Renal pelvis (tissue), 12 donors: ENCODE measurements at places on chromosomes 1 and 21. TPM values are rescaled to one million over a fixed set of nuclear protein-coding genes. Genes with fewer than 3 reads are reported as not detected.

Gene MFAP2
- 233 TPM for polyA plus RNA-seq

Gene SMCP
- not detected for polyA plus RNA-seq

Gene OR2AK2
- polyA plus RNA-seq = not detected

Gene MPZ
- polyA plus RNA-seq = 6.7 TPM

Gene PRDM15
- polyA plus RNA-seq = 8.1 TPM

Gene CFHR1
- 0.29 TPM for polyA plus RNA-seq

Gene PAQR6
- 5.0 TPM for polyA plus RNA-seq

DNA sequence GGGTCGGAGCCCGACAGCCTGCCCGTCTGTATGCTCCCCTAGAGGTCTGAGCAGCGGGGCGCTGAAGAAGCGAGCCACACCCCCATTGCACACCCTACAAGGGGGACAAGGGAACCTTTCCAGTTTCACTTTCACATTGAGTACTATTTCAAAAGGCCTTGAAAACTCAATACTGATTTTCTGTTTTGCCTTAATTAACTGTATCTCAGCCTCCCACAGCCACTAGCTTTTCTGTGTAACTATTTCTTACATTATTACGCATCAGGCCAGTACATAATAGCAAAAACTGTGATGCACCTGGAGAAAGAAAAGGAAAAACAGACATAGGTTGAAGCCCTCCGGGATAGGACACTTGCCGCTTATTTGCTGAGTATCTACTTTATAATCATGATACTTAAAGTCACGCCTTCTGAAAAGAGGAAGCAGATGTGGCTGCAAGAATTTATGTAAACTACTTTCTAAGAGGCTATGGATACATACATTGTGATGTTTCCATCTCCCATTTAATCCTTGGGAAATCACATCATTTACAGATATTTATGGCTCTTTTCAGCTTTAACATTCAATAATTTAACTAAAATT is 1719.5 kb downstream of the MRPL39 start:
- no peak for DNase-seq

DNA sequence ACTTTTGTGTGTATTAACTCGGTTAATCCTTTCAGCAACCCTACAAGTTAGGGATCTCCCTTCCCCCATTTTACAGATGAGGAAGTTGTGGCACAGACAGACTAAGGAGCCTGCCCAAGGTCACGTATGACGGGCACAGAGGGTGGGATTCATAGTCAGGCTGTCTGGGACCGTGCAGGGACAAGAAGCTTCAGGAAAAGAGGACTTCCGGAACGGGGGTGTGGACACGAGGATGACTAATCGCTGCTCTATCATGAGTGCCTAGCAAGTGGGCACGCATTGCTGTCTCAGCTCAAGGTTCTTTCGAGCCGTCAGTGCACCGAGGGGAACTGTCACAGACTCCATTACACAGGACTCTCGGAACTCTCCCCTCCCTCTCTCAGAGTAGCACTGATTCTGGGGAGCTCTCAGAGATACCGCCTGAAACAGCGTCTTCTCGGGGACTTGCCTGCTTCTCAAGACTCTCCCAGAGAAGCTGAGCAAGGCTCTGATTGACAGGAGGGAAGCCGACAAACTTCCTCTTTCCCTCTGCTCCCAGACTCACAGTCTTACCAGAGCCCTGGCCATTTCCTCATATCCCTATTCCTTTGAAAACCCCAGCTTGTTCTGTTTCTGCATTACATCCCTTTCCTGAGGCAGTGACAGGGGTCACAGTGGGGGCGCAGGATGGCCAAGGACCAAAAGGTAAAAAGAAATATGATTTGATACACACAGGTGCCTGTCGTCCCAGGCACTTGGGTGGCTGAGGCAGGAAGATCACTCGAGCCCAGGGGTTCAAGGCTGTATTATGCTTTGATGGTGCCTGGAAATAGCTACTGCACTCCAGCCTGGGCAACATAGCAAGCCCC is 14.4 kb downstream of the FHAD1 start:
- DNase-seq = no peak

DNA sequence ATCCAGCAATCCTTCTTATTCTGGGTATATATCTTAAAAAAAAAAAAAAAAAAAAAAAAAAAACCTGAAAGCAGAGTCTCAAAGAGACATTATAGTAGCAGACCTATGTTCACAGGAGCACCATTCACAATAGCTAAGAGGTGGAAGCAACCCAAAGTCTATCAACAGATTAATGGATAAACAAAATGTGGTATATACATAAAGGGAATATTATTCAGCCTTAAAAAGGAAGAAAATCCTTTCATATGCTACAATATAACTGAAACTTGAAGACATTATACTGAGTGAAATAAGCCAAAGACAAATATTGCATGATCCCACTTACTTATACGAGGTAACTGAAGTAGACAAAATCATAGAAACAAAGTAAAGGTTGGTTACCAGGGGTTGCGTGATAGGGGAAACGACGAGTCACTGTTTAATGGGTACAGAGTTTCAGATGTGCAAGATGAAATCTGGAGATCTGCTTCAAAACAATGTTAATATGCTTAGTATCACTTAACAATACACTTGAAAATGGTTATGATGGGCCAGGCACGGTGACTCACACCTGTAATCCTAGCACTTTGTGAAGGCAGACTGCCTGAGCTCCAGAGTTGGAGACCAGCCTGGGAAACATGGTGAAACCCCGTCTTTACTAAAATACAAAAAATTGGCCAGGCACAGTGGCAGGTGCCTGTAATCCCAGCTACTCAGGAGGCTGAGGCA is 29.5 kb downstream of the PIK3R3 start:
- no peak for DNase-seq

DNA sequence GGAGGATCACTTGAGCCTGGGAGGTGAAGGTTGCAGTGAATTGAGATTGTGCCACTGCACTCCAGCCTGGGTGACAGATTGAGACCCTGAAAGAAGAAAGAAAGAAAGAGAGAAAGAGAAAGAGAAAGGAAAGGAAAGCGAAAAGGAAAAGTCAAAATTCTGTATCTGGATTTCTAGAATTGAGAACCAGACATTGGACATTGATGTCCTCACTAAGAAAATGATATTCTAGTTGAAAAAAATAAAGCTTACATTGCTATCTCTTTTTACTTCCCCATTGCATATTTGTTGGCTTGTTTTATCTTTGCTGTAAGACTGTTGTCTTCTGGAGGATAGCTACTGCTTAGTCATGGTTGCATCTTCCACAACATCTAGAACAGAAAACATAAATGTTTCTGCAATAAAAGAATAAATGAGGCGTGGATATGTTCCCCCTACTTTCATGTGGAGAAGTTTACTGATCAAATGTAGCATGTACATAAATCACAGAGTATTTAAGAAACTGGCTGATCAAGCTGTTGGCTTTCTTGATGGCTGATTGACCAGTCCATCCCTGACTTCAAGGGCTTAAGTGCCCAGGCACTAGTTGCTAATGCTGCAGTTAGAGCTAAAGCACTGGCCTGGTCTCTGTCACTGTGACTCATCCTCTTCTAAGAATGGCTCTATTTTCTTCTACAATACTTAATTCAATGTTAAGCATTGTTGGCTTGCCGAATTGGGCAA is 17.7 kb downstream of the CD53 start:
- no peak for DNase-seq

GRCh38 chr1:181390410-181391077 is 92.8 kb upstream of the CACNA1E start:
- no peak for DNase-seq

GRCh38 chr1:79711001-79711431 is 704.5 kb upstream of the ADGRL4 start:
- no peak for DNase-seq

- no peak for DNase-seq
Measured at GRCh38 chr1:18547460-18547859, 66.7 kb downstream of the KLHDC7A start.

DNA sequence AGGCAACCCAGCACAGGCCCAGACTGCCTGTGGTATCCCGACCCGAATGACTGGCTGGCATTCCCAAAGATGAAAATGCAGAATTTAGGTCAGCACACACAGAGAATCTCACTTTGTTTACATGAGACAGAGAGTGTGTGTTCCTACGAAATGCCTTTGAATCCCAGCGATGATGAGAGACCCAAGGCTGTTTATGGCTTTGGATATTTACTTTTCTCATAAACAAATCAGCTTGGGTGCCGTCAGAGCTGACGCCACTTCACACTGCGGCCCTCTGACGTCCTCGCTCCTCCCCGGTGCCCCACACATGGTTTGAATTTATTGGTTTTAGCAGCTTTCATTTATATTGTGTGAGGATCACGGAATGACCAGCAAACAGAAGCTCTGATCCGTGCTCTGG is 18.7 kb downstream of the TRABD2B start:
- DNase-seq = no peak

DNA sequence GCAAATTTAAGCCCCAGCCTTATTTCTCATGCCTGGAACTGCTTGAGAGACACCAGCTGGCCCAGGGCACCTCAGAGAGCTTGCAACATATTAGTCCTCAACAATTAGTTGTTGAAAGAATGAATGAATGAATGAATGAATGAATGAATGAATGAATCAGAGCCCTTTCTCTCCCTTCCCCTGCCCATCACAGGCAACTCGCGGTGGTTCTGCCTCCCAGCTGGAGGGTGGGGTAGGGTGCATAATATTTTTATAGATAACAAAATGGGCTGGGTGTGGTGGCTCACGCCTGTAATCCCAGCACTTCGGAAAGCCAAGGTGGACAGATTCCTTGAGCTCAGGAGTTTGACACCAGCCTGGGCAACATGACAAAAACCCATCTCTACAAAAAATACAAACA is 110.1 kb downstream of the CCDC185 start:
- DNase-seq = no peak

DNA sequence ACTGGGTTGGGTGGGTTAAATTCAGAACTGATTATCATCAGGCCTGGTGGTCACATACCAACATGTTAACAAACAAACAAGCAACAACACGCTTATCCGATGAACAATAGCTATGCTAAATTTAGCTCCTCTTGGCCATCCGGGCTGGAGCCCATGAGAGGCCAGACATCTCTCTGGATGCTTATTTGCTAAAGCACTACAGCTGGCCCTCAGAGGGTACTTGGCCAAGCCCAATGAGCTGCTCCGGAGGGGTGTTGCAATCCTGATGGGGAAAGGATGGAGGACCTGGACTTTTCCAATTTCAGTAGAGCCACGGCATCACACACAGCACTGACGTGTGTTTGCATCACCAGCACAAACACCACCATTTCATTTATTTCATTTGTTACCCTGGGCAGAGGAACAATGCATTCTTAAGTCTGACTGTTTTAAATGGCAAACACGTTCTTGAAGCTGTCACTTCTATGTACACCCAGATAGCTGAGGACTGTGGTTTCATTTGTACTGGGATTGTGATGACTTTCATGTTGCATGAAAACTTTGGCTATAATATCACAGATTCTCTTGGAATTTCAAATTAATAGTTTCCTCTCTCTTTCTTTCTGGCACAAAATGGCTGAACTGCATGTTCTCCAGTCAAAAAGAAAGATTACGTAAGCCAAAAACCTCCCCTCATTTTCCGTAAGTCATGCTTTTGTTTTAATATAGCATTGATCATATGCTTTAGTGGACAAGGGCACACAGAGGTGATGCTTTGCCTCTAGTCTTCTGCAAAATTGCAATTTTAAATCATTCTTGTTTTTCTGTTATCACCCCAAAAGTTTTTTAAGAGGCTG is 359.8 kb upstream of the KAZN start:
- DNase-seq = no peak

DNA sequence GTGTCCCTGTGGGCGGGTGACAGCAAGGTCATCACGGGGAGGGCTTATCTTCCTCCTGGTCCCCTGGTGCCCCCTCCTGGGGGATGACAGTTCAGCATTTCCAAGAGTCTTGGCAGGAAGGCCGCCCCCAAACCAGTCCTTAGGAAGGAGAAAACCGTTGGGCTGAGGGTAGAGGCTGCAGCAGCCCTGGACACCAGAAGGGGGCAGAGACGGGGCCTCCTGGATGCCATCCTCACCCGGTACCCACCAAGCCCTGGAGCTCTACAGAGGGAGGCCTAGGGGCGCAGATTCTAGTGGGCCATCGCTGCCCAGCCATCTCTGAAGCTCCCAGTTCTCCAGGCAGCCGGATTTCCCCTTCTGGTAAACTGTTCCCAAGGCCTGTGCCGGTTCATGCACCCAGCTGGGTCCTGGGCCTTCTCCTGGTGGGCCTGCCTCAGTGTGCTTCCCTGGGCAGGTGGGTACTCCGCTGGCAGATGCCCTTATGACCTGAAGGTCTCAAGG is 14.8 kb upstream of the ZNF669 start:
- no peak for DNase-seq

DNA sequence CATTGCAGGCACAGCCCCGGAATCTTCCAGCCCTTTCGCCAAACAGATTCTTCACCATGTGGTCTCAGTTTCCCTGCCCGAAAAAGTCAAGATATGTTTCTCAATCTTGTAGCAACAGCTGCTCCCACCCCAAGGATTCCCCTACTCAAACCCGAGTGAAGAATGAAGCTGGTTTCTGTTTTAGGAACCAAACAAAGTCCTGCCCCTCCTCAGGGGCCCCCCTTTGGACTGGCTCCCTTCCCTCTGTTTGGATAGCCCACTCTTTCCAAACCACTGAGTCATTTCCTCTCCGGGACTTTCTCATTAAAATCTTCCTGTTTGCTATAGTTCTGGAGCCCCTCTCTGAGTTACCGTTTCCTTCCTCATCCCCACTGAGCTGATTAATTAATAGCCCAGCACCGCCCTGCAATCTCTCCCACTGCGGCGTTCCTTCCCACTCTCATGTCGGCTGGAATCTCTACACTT is 100.9 kb downstream of the TSEN15 start:
- no peak for DNase-seq

- no peak for DNase-seq
Measured at GRCh38 chr1:153119491-153119971, 6.2 kb upstream of the SPRR2F start.

- no peak for DNase-seq
Measured at GRCh38 chr1:111976842-111977241, 12.6 kb downstream of the KCND3 start.

DNA sequence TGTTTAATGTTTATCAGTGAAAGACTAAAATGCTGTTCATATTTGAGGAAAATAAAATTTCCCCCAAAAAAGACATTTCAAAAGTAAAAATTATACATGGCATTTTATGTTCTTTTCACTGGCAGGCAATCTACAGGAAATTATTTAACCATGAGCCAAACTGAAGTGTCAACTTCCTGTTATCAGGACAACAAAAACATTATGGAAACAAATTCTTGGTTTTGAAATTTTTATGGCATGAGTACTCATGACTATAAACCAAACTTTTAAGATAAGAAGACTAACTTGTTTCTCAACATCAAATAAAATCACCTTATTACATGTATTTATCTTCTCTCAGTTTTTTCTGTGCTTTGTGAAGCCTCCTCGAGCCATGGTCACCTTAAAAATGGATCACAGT is 698.6 kb downstream of the LTN1 start:
- no peak for DNase-seq

- no peak for DNase-seq
Measured at GRCh38 chr1:222739929-222740328, 2.9 kb downstream of the FAM177B start.

- no peak for DNase-seq
Measured at GRCh38 chr1:2412773-2413494, 570 bp upstream of the PEX10 start.

DNA sequence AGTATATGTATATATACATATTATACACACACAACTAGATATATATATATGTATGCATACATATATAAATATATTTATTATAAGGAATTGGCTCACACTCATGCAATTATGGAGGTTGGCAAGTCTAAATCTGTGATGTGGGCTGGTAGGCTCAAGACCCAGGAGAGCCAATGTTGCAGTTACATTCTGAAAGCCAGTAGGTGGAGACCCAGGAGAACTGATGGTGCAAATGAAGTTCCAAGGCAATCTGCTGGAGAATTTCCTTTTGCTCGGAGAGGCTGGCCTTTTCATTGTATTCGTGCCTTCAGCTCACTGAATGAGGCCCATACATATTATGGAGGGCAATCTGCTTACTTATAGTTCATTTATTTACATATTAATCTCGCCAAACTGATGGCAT is 9.4 kb downstream of the IVL start:
- DNase-seq = peak; percentile 31
